ENCODE measurements at places on chromosomes 6 and 20.

GRCh38 chr6:26507658-26508057, 7.6 kb downstream of the BTN1A1 start:
- DNase-seq: no peak

DNA sequence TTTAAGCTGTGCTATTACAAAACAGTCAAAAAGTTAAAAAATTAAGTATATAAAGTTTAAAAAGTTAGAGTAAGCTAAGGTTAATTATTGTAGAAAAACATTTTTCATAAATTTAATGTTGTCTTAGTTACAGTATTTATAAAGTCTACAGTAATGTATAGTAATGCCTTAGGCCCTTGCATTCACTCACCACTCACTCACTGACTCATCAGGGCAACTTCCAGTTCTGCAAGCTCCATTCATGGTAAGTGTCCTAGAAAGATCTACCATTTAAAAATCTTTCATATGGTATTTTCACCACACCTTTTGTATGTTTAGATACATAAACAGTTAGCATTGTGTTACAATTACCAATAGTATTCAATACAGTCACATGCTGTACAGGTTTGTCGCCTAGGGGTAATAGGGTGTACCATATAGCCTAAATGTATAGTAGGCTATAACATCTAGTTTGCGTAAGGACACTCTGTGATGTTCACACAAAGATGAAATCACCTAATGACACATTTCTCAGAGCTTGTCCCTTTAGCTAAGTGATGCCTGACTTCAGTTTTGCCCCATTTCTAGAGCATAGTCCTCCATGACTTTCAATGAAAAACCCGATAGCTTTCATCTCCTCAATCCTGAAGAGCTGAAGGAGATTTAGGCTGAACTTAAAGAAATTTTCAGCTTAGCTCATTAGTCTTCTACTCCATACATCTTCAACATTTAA, 14.9 kb upstream of the HLA-DRA start:
- no peak for DNase-seq

DNA sequence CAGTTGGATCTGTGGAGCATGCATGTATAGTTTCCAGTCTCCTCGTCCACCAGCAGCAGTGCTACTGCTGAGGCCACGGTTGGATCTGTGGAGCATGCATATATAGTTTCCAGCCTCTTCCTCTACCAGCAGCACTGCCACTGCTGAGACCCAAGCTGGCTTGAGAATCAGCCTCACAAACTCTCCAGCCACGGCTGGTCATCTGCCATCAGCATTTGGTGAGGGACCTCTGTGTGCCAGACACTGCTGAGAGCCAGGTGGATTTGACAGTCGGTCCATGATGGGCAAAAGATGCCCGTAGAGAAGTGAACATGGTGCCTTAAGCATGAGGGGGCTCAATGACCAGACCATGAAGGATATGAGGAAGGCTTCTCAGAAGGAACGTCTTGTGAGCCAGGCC, 46.4 kb downstream of the SLC9A8 start:
- DNase-seq: no peak

- no peak for DNase-seq
Observed at GRCh38 chr20:45306431-45306982, at the start of gene RBPJL. RBPJL (plus strand) TSS chr20:45306840; CDS start chr20:45306923, 83 bp downstream.

DNA sequence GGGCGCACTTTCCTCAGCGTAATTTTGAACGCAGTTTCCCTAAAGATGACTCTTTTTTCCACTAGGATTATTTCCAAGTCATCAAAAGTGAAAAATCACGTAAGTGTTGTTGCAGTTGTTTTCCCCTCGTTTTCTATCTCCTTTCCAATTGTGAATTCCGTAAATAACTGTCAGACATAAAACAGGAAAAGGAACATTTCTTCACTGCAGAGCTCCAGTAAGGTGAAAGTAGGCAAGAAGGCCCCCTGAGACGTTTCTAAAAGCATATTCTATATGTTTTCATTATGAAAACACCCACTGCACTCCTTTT, 17.8 kb downstream of the HIVEP2 start:
- DNase-seq: no peak

GRCh38 chr20:33857722-33858563, 46.8 kb downstream of the CHMP4B start:
- DNase-seq: no peak

- DNase-seq: no peak
Observed at GRCh38 chr20:48769069-48769983, 58.5 kb downstream of the PREX1 start.

GRCh38 chr6:124420116-124420840, 542.0 kb upstream of the RNF217 start:
- no peak for DNase-seq

DNA sequence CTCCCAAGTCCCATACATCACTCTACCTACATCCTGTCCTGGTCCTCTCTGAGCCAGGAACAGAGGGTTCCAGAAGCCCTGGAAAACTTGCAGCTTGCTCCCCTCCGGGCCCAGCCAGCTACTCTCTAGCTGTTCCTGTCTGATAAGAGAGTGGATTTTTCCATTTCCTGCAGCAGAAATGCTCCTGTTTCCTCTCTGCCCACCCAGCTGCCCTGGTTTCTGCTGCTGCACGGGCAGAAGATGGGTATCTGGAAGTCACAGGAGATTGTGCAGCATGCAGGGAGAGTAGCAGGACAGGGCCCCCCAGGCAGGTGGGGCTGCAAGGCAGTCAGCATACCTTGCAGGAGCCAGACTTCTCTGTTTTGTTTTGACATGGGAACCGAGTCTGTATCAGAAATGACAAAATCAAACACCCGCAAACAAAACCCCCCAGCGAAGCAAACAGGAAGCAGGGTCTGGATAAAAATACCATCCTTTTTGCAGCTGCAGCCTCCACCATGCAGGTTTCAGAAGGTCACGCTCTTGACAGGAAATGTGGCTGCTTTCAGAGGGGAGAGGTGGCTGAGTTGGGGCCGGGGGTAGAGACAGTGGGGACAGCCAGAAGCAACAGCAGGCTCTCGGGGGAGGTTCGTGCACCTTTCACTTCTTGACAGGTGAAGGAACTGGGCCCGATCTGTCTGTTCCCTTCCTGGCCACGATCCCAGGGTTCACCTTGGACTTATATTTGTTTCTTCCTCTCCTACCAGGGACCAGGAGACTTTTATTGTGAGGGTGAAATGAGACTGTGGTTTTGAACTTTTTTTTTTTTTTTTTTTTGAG, 50.8 kb upstream of the FAM83D start:
- DNase-seq: no peak

DNA sequence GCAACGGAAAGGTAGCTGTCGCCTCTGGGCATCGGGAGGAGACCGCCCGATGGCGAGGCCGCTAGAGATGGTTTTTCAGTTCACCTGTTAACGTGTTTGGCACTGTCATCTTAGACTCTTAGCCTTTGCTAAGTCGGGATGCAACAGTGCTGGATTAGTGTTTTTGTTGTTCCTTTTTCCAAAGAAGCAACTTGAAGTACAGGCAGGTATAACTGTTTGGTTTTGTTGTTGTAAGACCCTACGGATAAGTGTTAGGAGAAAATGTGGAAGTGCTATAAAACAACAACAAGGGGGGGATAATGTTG, 723 bp downstream of the MANEA start:
- DNase-seq: peak; percentile 5

GRCh38 chr6:129292836-129293235, 409.9 kb downstream of the LAMA2 start:
- no peak for DNase-seq

- no peak for DNase-seq
Observed at GRCh38 chr20:57618091-57618763, 2.0 kb downstream of the ZBP1 start.

DNA sequence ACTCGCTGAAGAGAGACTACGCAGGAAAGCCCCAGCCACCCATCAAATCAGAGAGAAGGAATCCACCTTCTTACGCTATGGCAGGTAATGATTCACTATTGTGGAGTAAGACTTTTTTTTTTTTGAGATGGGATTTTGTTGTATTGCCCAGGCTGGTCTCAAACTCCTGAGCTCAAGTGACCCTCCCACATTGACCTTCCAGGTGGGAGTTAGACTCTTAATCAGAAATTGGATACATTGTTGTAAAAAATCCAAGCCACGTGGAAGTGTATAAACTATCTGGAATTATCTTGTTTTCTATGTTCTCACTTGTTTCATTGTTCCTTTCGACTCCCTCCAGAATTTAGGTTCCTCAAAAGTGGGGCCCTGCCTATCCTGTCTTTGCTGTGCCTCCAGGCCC, 6.8 kb downstream of the NQO2 start:
- no peak for DNase-seq

- DNase-seq: peak; percentile 60
Observed at GRCh38 chr6:113634352-113635163, 222.6 kb upstream of the MARCKS start.

GRCh38 chr20:8168785-8169288, 36.8 kb downstream of the PLCB1 start:
- no peak for DNase-seq

DNA sequence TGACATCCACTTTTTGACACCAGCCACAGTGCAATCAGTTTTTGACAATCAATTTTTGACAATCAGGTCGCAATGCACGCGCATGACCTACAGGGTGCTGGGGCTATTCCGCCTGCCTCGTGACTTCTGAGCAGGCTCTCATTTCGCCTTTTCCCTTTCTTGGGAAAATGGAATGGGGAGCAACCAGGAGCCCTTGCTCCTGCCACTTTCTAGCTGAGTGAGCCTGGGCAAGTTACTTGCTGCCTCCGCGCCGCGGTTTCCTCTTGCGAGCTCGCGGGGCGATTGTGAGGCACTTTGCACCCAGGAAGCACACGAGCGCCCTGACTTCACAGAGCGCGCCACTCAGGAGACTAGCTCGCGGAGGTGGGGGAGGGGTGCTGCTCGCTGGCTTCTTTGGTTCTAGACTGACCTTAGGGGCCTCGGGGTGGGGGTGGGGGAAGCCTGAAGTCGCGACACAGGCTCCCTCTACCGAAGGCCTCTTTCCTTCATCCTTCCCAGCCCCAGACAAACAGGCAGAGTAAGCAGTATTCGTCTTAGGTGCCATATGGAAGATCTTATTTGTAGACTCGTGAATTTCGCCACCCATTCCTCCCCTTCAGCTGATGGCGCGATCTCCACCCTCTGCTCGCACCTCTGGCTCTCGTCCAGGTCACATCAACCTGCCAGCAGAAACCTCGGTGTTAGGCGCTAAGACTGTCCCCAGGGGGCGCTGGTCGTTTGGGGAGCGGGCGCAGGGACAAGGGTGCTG, 4.6 kb downstream of the TP53TG5 start:
- peak; percentile 72 for DNase-seq

DNA sequence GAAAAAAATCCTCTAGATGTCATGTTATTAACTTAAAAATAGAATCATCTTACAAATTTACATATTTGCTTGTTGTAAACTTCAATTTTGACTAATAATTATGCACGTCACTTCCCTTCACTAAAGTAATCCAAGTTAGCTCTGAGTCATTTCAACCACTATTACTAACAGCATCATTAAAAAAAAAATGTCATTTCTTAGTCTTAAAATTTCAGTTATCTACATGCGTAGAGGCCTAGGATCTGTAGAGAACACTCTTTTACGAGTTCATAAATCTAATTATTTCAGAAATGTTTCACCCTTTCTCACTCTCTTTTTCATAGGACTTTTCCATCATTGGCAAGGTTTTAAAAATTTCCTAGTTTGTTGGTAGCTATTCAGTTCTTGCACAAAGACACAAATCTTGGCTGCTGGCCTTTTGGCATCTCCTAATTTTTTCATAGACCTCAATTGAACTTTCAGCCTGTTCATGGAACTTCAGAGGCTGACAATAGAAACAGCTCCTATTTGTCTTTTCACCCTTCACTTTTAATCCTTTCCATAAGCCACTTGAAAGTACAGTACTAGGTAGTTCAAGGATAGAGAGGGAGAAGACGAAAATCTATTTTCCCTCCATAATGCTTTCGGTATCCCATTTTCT, 61.5 kb downstream of the OGFRL1 start:
- peak; percentile 75 for DNase-seq

GRCh38 chr6:39464067-39464466, 141.6 kb upstream of the KCNK16 start:
- DNase-seq: no peak

DNA sequence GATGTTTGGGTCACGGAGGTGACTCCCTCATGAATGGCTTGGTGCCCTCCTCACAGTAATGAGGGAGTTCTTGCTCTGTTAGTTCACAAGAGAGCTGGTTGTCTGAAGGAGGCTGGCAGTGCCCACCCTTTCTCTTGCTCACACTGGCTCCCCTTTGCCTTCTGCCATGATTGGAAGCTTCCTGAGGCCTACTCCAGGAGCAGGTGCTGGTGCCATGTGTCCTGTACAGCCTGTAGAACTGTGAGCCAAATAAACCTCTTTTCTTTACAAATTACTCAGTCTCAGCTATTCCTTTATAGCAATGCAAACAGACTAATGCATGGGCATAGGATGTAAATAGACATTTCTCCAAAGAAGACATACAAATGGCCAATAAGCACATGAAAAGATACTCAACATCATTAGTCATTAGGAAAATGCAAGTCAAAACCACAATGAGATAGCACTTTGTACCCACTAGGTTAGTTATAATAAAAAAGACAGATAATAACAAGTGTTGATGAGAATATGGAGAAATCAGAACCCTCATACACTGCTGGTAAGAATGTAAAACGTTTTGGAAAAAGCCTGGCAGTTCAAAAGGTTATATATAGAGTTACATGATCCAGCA, 17.7 kb downstream of the C20orf203 start:
- no peak for DNase-seq

GRCh38 chr6:134310817-134311216, 7.1 kb downstream of the SGK1 start:
- DNase-seq: no peak

DNA sequence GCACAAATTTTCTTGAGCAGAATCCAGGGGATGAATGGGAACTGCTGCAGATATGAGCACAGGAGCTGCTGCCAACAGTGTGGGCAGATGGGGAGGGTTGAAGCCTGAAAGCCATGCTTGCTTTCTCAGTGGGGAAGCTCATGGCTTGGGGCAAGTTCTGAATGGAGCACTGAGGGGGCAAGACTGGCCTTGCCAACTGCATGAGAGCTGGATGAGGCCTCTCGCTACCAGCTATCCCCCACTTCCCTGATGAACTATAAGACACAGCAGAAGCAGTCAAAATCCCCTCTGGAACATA, 28.3 kb downstream of the TREM1 start:
- no peak for DNase-seq

- no peak for DNase-seq
Observed at GRCh38 chr6:142408409-142408808, 106.6 kb downstream of the ADGRG6 start.

DNA sequence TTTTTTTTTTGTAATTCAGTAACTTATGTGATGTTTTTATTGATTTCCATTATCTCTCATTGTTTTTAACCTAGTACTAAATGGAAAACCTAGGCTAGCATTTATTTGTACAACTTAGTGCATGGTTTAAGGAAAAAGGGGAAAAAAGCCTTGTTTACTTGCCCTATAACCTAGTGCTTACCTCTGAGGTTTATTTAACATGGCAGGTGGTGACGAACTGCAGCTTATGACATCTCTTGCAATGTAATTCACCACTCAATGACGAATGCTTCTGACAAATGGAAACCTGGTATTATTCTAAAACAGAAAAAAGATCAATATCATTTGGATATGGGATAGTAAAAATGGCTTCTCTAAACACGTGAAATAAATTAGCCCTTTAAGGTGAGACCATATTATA, 618.6 kb upstream of the FLRT3 start:
- DNase-seq: no peak

Measured in iris pigment epithelial cell (primary cell).